ENCODE measurements at places on chromosomes 16 and 17.

GRCh38 chr17:2853283-2854142, 57.3 kb downstream of the RAP1GAP2 start:
- DNase-seq, result peak; percentile 62

DNA sequence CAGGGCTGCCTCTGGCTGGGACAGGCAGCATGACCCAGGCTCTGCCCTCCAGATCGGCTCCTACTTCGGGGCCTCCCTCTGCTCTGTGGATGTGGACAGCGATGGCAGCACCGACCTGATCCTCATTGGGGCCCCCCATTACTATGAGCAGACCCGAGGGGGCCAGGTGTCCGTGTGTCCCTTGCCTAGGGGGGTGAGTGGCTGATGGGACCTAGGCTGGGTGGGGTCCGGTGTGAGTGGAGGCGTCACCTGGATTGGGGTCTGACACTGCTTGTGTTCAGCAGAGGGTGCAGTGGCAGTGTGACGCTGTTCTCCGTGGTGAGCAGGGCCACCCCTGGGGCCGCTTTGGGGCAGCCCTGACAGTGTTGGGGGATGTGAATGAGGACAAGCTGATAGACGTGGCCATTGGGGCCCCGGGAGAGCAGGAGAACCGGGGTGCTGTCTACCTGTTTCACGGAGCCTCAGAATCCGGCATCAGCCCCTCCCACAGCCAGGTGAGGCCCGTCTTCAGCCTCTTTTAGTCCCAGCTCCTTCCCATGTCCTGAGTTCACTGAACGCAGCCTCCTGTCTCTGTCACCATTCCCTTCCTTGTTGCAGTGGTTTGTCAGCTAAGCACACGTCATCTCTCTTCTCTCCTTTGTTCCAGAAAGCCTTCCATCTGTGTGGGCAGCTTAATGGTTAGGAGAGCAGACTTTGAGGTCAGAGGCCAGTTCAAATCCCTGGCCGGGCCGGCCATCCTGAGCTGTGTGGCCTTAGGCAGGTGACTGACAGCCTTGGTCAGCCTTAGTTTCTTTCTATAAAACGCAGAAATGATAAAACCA, 16.9 kb downstream of the COX6A2 start:
- DNase-seq, result no peak

DNA sequence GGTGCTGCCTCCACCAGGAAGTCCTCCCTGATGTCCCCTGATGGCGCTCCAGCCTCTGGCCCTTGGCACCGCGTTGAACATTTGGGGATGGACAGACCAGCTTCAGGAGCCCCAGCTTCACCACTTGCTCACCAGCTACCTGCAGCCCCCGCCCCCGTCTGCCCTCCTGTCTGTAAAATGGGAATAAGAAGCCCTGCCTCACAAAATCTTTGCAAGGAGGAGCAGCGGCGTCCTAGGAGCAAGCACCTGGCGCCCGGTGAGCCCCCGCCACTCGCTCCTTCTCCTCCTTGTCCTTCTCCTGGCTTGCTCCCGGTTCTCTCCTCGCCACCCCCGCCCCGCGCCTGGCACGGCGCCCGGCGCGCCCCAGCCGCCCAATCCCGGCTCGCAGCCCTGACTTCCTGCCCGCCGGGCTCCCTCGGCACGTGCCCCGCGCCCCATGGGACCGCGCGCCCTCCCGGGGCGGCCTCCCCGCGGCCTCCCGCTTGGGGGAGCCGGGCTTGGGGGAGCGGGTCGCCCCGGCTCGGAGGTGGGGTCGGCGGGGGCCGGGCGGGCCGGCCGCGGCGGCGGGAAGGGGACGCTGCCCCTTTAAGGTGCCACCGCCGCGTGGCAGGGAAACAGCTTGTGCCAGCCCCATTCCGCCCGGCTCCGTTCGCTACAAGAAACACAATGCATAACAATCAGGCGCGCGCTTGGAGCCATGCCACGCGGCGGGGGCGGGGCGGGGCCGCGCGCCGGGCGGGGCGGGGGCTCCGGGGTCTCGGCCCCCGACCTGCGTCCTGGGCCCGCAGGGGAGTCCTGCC, 9.1 kb upstream of the PPP1R1B start:
- DNase-seq, result peak; percentile 73

- DNase-seq, result no peak
Observed at GRCh38 chr16:70692130-70692872, 6.4 kb upstream of the MTSS2 start.

GRCh38 chr17:44044071-44044470, 22.4 kb downstream of the LSM12 start:
- peak; percentile 78 for DNase-seq

- no peak for DNase-seq
Observed at GRCh38 chr16:31149332-31149731, 534 bp downstream of the PRSS36 start.

DNA sequence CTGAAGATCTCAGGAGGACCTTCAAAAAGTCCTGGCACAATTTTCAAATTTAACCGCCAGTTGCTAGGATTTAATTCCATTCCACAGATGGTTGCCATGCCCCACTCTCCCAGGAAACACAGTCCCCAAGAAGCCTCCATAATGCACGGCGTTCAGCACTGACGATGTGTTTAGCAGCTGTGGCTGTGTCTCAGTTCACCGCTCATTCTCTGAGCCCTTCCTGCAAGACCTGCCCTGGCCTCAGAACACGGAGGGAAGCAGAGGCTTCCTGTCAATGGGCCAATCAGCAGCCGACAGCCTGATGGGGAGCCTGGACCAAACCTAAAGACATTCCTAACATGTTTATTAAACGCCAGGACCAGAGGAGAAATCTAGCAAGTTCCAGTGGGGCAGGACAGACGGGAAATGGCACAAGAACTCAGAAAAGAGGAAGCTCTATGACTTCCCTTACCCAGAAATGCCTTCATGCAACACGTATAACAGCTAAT, 4.9 kb downstream of the MYLK3 start:
- DNase-seq, result no peak

DNA sequence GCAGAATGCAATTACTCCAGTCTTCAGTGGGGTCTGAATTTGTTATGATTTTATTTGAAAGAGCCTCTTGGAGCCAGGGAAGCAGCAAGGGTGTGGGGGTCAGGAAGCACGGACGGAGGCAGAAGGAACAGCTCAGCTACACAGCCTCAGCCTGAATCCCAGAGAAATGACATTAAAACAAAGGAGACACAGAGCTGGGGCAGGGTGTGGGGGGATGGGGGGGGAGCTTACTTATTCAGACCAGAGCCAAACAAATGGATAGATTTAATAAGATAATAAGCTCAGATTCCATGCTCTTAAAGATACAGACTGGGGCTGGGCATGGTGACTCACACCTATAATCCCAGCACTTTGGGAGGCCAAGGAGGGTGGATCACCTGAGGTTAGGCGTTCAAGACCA, 195.3 kb downstream of the ZNF423 start:
- no peak for DNase-seq

GRCh38 chr17:57366177-57366557, 109.8 kb downstream of the MSI2 start:
- DNase-seq, result no peak

- DNase-seq, result no peak
Observed at GRCh38 chr16:67648764-67649407, 3.9 kb downstream of the CARMIL2 start.

- DNase-seq, result no peak
Observed at GRCh38 chr16:76741623-76742022, 449.4 kb upstream of the MON1B start.

GRCh38 chr17:83079352-83079747, at the start of gene METRNL:
Gene METRNL, plus strand, starts transcription at chr17:83079609. Its CDS starts 207 bp downstream, at chr17:83079816.
- DNase-seq, result peak; percentile 90

GRCh38 chr17:9183306-9183705, 162.0 kb downstream of the NTN1 start:
- no peak for DNase-seq

DNA sequence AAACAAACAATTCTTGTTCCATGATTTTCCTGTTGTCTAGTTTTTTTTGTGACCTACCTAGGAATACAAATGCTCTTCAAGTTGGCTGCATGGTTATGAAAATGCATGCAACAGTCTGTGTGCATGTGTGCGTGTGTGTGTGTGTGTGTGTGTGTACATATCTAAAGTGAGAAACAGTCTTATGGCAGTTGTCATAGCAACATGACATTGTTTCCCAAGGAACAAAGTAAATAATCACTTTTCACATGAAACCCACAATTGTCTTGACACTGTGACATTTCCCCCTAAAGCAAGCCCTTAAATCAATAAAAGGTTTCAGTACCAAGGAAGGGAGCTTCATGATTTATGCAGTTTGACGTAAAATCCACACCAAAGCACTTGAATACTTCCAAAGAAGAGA, 758.4 kb downstream of the CDH8 start:
- DNase-seq, result no peak

GRCh38 chr16:28133666-28134065, 70.2 kb upstream of the GSG1L start:
- no peak for DNase-seq

DNA sequence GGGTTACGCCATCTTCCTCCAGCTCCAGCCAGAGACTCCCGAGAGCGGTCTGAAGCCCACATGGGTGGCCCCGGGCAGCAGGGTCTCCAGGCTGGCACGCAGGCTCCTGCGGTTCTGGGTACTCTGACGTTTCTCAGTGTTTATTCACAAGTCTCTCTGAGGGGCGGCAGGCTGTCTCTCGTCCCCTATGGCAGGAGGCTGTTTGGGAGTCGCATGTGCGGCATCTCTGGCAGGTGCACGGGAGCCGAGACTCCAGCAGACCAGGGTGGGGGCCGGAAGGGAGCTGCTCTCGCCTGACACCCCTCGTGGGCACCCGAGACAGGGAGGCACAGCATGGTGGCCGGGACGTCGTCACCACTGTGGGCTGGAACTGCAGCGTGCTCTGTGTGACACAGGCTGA, 48.1 kb downstream of the ZNF778 start:
- DNase-seq, result no peak

GRCh38 chr16:23290189-23291062, 11.7 kb upstream of the SCNN1B start:
- DNase-seq, result no peak

GRCh38 chr17:55448681-55449080, 27.0 kb upstream of the MMD start:
- DNase-seq, result peak; percentile 90

DNA sequence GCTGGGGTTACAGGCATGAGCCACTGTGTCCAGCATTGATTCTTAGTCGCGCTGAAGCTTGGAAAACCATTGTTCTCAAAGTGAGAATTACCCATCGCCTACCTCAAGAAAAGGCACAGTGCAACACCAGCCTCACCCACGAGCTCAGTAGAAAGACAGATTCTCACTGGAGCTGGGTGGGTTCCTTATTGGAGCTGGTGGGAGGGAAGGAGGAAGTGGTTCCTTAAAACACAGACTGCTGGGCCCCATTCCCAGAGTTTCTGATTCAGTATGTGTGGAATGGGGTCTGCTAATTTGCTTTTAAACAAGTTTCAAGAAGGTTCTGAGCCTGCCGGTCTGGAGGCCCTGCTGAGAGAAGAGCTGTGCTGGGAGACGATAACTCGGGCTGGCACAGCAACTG, 264.7 kb downstream of the ENGASE start:
- DNase-seq, result no peak

- DNase-seq, result peak; percentile 65
Observed at GRCh38 chr17:28716740-28717577, 709 bp downstream of the RAB34 start.

DNA sequence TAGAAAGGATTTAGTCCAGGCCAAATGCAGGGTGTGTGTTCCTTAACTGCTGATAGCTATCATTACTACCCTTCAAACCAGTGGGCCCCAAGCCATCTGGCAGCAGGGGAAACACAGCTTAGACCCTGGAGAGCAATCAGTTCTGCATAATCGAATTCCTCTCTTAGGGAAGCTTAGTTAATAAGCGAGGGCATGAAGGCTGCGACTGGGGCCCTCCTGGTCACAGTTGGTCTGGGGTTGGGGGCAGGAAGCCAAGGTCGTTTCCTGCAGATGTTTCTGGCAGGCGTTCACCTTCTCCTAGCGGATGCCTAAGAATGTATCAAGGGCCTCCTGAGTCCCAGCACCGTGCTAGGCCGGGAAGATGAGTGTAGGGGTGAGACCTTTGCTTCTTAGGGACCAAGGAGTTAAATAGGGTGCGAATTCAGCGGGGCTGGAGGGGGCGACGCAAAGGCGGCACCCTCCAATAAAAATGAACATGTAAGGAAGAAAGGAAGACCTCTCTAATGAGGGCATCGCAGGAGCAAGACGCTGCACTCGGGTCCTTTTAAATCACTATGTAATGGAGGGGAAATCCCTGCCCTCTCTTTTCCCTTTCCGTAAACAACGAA, 16.5 kb upstream of the EEF2K start:
- peak; percentile 15 for DNase-seq

DNA sequence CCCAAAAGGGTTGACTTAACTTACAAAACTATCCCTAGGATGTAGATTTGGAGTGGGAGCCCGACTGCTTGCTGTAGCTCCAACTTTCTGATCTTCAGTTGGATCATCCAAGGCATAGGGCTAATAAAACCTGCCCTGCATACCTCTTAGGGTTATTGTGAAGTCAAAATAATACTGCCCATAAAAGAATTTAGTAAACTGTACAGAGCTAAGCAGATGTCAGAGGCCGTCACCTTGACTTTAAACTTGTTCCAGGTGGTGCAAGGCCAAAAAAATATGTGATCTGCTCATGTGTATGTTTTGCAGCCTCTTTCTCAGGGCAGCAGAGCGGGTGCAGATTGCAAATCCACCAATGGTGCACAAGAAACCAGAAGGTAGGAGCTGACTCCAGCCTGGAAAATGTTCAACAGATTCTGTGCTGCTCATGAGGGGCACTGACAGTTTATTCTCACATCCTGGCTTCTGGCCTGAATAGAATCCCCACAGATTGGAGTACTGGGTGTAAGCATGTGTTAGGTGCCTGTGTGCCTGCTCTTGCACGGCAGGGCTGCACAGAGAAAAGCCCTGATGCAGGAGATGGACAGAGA, 180.7 kb downstream of the MAP2K4 start:
- DNase-seq, result no peak

DNA sequence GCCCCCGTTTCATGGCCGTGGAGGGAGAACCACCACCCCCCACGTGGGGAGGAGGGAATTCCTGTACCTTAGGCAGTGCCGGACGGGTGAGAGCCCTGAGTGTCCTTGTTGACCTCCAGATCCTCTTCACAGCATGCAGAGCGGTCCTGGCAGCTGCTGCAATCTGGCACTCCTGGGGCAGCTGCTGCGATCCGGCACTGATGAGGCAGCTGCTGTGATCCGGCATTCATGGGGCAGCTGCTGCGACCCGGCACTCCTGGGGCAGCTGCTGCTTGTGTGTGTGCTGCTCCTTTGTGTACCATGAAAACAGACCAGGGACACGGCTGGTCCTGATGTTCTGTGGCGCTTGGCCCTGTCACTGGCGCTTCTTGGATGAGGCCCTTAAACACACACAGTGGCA, 12.8 kb downstream of the ZNF778 start:
- no peak for DNase-seq

DNA sequence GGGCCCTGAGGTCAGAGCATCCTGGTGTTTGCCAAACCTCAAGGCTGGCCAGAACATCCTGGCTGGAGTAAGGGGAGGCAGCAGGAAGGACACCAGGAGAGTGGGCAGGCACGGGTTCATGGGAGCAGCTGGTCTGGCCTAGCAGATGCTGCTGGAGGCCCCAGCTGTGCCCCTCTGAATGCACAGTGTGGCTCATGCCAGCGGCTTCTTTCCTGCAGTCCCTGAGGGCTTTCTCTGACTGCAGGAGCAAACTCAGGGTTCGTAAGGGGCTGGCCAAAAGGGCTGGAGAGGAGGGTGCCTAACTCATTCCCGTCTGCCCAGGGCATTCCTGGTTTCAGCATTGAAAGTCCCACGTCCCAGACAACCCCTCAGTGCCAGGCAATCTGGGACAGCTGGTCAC, 78.7 kb downstream of the ZDHHC7 start:
- DNase-seq, result no peak

Data from adipocyte (in vitro differentiated cells).